ENCODE measurements at places on chromosomes 6 and 20.

DNA sequence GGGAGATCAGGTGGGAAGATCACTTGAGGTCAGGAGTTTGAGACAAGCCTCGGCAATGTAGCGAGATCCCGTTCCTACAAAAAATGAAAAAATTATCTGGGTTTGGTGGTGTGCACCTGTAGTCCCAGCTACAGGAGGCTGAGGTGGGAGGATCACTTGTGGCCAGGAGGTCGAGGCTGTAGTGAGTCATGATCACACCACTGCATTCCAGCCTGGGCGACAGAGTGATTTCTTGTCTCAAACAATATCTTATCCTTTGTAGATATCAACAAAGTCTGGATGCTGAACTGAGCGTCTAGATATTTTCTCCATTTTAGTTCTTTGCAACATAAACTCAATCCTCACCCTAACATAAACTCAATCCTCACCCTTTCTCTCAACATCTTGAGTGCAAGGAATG, 197.6 kb downstream of the DTNBP1 start:
- DNase-seq: no peak

DNA sequence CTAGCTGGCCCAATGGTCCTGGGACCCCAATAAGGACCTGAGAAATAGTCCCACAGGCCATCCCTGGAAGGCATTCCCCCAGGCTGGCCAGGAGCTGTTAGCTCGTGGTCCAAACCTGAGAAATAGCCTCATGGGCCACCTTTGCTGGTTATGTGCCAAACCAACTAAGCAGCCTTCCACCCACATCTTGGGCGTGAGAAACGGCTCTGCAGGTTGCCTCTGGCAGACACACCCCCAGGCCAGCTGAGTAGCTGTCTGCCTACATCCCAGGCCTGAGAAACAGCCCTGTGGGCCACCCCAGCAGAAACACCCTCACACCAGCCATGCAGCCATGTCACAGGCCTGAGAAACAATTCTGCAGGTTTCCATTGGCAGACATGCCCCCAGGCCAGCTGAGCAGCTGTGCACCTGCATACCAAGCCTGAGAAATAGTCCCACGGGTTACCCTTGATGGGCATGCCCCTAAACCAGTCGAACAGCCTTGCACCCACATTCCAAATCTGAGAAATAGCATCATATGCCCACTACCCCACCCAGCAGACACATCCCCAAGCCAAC, 567.8 kb upstream of the ID4 start:
- no peak for DNase-seq

DNA sequence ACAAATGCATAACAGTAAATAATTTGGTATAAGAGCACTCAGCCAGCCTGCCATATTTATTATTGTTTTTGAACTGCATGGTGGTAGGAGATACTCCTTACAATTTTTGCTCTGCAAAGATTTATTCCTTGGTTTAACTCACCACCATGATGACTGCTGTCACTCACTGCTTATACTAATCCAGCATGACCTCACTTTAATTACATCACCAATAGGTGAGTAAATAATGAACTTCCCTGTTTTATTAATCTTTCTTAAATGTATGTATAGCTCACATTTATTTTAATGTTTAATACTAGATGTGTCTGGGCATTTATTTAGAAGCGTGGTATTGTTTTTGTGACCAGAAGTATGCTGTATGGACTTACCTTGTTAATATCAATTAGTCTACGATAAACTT, 12.8 kb upstream of the TP53TG5 start:
- no peak for DNase-seq

GRCh38 chr20:64080813-64081623, 1.1 kb downstream of the OPRL1 start:
- no peak for DNase-seq

DNA sequence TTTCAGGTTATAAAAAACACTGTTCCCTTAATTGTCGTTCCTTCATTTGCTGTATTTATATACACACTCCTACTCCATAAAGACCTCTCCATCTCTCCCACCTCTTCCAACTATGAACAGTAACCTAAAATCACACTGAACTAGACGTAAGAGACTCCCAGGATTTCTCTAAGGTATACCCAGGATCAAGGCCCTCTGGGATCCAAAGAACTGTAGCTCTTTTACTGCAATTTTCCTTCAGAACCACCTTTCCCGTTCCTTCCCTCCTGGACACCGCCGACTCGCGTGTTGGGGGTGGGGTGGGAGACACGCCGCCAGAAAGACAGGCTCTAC, 680 bp downstream of the LATS1 start:
- DNase-seq: no peak

DNA sequence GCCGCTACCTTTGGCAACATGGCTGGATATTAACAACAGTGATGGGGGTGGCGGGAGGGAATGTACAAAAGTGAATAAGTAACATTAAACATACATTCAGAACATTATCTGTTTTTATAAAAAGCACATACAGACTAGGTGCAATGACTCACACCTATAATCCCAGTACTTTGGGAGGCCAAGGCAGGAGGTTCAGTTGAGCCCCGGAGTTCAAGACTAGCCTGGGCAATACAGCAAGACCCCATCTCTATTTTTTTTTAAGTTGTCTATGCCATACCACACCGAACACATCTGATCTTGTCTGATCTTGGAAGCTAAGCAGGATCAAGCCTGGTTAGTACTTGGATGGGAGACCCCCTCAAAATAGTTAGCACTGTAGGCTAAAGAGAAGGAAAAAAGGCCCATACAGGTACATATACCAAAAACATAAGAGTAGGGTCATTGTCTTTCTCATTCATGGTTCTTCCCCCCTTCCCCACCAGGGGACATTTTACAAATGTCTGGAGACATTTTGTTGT, 1.7 kb upstream of the HCK start:
- DNase-seq: no peak

DNA sequence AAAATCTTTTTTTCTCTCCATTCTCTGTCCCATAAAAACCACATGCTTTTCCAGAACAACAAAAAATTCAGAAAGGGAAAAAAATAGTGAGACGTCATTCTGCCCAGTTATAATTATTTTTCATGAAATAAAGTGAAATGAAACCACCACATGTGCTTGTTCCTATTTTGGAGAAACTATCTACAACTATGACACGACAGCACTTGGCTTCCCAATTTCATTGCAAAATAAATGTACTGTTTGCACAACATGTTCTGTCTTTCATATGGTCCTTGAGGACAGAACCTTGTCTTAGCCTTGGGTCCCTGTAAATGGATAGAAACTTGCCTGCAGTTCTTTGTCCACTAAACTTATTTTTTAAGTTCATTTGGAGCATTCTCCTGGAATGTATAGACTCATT, 5.6 kb upstream of the MAN1A1 start:
- no peak for DNase-seq

DNA sequence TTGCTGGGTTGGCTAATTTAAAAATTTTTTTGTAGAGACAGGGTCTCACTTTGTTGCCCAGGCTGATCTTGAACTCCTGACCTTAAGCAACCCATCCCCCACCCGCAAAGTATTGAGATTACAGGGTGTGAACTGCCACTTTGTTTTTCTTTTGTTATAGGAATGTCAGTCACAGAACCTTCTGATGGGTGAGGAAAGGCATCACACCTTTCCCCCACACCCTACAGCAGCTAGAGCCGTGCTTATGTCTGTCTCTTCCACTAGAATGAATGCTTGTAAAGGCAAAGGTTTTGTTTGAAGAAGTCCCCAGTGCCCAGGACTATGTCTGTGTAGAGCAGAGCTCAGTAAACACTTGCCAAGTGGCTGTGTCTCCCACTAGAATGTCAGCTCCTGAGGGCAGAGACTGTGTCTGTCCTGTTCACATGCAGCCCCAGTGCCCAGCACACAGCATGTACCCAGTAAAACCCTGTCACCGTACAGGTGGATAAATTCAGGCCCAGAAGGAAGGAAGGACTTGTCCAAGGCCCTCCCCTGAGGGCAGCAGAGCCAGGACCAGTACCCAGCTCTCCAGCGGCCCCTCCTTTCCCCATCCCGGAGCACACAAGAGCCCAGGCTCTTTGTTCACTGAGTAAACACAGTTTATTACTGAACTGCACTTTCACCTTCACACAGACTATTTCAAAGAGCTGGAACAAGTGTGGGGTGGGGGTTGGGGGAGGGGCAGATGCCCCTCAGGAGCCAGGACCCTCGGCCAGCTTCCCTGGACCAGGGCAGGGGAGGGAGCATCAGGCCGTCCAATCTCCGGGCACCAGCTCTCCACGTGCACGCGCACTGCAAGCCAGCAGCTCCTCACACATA, 26.4 kb downstream of the COX4I2 start:
- DNase-seq: no peak

DNA sequence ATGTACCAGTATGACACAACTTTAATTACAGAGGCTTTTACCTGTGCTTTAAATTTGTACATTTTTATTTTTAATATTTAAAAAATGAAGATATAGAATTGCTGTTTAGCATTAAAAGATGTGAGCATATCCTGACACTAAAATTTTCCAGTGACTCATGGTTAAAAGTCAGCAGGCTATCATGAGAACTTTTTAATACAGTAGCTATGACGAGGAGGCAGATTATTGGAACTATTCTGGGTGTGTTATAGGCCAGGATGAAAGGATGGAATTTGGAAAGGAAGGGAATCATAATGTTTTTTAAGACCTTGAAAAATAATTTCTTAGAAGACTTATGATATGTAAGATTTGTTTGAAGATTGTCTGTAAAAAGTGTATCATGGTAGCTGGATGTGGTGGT, 91.0 kb downstream of the GFRA4 start:
- no peak for DNase-seq

DNA sequence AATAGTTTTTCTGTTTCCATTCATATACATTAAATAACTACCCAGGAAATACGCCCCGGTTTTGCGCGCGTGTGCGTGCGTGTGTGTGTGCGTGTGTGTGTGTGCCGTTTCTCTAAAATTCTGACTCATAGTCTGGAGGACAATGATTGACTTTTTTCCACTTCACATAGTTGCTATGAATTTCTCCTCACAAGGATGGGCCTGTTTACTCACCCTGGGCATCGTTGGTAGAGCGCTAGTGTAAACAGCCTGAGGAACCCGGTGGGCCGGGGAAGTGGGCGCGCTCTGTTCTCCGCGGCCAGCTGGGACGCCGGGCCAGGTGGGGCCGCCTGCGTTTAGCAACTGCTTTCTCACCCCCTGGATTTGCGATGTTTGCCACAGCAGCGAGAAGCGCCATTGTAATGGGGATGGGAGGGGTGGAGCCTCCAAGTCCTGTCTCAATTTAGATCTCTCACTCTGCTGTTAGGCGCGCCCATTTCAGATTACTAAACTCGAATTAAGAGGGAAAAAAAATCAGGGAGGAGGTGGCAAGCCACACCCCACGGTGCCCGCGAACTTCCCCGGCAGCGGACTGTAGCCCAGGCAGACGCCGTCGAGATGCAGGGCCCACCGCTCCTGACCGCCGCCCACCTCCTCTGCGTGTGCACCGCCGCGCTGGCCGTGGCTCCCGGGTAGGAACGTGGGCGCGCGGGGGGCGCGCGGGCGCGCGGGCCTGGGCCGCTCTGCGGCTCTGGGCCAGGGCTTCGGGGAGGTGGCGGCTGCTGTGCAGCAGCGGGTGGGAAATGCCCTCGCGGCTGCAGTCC, at the start of gene CD109:
Gene CD109, plus strand, starts transcription at position 585 of the 803 bp plus-strand sequence. Its CDS starts 13 bp downstream, at position 598.
- DNase-seq: peak; percentile 39

GRCh38 chr6:98836962-98837944, 2.9 kb downstream of the POU3F2 start:
- no peak for DNase-seq

DNA sequence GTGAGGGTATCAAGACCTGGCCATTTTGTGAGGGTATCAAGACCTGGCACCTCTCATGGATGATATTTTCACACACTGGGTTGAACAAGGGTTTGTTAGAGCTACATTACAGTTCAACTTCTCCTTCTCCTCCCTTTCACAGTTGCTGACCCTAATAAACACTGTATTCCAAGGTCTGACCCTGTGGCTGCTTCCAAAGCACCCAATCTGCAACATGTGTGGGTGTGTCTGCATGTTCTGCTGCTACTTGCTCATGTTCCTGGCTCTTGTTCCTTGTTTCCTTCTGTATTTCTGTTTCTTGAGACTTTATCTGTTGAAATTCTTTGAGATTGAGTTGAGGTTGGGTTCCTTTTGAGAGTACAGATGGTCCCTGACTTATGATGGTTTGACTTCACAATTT, 162.1 kb upstream of the GMDS start:
- DNase-seq: no peak

GRCh38 chr6:39517756-39518155, 195.3 kb upstream of the KCNK16 start:
- no peak for DNase-seq

- DNase-seq: no peak
Measured at GRCh38 chr6:169937389-169938261, 186.2 kb downstream of the ERMARD start.

DNA sequence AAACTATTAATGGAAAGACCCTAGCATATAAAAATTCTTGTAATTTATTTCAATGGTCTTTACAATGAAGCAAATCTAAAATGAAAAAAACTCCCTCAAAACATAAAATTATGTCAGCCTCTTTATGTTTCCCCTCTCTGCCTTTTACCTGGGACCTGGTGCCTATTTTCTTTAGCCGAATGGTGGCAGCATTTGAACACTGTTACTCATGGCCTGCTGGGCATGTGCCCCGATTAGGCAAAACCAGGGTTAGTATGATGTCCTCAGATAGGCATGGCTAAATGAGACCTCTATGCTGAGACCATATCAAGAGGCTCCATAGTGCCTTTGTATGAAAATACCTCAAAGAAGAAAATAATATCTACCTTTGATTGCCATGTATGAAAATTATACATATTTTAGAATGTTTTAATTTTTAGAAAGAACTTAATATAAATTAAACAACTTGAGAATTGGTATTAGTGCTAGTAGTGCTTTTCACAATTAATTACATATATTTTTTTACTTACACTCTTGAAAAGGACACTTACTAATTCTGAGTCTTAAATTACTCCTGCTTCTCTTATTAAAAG, 22.5 kb upstream of the C6orf58 start:
- no peak for DNase-seq

DNA sequence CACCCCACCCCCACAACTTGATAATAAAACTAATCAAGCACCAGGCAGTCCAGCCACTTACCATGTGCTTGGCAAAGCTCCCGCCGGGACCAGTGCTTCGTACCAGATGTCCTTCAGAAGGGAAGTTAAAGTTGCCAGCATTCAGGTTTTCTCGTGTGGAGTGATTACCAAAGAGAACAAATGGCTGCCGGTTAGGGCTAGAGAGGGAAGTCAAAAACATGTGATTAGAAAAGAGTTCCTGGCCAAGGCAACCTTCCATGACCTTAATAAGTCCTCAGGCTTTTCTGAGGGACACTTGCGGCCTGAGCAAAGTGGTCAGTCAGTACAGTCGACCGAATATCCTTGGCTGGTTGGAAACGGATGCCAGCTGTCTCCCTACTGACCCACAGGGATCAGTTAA, 67.0 kb downstream of the DNAAF9 start:
- no peak for DNase-seq

DNA sequence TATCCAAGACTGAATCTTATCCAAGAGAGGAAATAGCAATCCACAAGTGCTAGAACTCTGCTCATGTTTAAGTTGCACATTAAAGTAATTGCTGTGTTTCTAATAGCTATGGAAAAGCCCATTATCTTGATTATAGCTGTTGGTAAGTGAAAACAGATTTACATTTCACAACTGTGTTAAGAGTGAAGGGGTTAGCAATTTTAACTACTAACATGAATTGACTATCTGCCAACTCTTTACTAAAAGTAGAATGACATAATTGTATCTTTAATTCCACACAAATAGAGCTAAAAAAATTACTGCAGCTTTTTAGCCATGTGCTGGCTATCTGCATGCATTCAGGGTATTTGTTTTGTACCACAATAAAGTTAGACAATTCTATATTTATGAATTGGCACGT, 277.9 kb upstream of the IRAK1BP1 start:
- no peak for DNase-seq
